ENCODE measurements at places on chromosomes 1 and 21. TPM values are rescaled to one million over a fixed set of nuclear protein-coding genes. Genes with fewer than 3 reads are reported as not detected.

The UCK2 gene
- total RNA-seq: 8.4 TPM

- DNase-seq: no peak
These were observed 105.9 kb downstream of the RGS2 start for GRCh38 chr1:192914696-192915095.

DNA sequence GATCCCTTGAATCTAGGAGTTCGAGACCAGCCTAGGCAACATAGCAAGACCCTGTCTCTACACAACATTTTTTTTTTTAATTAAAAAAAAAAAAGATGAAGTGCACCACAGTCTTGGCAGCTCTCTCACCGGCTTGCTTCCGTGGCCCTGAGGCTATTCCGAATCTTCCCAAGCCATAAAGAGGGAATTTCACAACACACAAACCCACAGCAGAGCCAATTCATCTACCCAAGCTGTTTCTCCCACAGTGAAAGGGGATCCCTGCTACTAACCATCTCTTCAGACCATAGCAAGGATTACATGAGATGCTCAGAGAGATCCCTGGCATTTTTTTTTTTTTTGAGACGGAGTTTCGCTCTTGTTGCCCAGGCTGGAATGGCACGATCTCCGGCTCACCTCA is 8.3 kb upstream of the CHD5 start:
- no peak for DNase-seq

DNA sequence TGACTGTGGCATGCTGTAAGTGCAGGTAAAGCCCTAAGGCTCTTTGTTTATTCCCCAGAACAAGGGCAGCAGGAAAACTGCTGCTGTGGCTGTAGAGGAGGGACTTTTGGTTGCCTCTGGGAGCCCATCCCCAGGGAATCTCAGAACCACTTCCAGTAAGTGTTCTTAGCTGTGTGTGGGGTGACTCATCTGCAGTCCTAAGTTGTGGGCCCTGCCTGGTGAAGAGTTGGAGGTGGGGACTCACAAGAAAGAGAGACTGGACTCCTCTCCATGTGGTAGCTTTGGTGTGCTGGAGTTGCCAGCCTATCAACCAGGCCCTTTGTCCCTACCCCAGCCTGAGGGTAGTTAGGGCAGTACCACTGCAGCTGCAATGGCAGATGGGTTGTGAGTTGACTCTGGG is 24.0 kb upstream of the DENND1B start:
- DNase-seq: no peak

All from Right ventricle myocardium inferior (tissue), 1 donor.